Cerebellar cortex (tissue), 1 donor: ENCODE measurements at places on chromosomes 7 and 10.

- DNase-seq = no peak
These were observed at the start of gene IGFBP3 for GRCh38 chr7:45920502-45921380. IGFBP3 (minus strand) TSS chr7:45921272; CDS start chr7:45921140, 132 bp downstream.

GRCh38 chr7:106126170-106126938, 14.2 kb upstream of the SYPL1 start:
- DNase-seq = no peak

DNA sequence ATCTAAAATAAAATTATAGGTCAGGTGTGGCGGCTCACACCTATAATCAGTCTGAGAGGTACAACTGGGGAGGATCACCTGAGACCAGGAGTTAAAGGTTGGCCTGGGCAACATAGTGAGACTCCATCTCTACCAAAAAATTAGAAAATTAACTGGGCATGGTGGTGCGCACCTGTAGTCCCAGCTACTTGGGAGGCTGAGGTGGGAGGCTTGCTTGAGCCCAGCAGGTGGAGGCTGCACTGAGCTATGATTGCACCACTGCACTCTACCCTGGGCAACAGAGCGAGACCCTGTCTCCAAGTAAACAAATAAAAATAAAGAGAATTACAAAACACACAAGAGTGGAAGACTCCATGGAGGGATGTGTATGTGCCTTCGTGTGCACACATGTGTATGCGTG, 171.5 kb downstream of the PARD3 start:
- no peak for DNase-seq

DNA sequence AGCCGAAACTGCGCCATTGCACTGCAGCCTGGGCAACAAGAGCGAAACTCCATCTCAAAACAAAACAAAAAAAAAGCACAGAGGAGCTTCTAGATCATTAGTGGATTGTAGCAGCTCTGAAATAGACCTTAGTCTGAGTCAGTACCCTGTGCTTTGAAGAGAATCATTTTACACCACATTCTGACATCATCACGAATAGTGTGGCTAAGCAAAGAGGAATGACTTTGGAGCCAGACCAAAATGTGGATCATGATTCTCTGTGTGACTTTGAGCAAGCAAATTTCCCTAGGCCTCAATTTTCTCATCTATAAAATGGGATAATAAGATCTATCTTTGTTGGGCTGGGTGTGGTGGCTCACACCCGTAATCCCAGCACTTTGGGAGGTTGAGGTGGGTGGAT, 618.9 kb downstream of the CALN1 start:
- no peak for DNase-seq
